ENCODE measurements at places on chromosomes 1 and 21.

DNA sequence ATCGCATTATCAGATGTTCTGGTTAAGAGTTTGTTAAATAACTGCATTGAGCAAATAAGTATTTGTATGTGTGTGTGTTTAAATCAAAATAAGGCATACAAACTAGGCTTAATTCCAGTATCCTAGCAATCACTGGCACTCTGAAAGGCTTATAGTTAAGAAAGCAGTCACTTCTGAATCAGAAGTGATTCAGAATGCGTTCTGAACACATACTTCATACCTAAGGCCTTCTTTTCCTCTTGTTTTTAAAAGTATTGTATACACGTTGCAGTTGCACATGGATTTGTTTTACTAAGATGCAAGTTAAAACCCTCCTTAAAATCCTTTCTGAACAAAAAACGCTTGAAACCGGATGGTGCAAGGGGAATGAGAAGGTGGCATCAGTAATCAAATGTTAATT, 238.4 kb upstream of the DMRTA2 start:
- no peak for DNase-seq

DNA sequence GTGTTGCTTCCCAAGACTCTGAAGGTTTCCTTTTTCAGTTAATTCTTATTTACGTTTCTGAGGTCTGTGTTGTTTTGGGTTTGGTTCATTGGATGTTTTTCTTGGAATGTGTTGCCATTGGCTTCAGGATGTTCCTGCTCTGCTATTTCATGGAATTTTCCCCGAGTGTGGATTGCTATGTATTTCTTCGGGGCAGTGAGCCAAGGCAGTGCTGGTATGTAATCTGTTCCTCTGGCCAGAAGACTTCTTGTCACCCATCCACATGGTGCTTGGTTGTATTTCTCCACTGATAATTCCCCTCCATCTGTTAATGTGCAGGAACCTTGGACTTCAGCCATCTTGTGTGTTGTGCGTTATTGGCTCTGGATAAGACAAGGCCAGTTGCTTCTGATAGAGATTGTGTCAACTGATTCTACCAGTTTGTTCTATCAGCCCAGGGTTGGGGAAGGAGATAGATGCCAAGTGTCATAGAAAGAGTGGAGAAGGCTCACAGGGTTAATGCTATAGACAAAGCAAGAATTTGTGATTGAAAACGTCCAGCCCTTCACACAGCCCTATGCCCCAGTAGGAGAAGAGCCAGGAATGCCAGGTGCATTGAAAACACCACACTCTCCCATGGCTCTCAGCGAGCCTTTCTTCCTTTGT, 505.2 kb downstream of the PLPP3 start:
- peak; percentile 76 for DNase-seq

DNA sequence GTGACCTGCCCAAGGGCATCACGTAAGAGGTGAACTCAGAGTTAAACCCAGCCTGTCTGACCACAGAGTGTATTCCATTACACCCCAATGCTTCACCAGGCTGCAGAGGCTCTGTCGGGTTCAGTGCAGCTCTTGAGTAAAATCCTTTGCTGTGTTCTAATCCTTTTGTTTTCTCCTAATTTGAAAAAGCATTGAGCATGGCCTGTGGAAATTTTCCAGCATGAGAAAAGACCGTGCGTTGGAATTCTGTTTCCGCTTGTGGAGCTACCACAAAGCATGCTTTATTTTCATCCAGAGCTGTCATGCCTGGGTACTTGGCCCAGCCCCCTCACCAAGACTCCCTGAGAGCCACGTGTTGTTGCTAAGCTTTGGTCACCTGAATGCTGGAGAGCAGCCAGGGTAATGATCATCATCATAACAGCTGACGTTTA, 317.6 kb downstream of the PRDM2 start:
- no peak for DNase-seq

DNA sequence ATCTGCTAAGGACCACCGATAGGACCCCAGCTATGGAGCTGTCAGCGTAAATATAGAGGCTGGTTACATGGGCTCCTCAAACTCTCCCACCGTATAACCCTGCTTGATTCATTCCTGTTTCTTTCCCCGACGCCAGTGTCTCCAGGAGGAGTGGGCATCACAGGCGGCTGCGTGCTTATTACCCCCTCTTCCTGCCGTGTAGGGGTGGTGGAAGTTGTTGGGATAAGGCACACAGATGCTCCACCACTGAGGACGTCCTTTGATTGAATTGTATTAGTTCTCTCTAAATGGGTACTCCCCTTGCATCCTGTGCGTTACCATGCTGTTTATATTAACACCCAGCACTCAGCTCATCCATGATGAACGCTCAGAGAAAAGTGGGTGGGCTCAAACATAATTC, 104.6 kb downstream of the ZBTB18 start:
- DNase-seq, result no peak

DNA sequence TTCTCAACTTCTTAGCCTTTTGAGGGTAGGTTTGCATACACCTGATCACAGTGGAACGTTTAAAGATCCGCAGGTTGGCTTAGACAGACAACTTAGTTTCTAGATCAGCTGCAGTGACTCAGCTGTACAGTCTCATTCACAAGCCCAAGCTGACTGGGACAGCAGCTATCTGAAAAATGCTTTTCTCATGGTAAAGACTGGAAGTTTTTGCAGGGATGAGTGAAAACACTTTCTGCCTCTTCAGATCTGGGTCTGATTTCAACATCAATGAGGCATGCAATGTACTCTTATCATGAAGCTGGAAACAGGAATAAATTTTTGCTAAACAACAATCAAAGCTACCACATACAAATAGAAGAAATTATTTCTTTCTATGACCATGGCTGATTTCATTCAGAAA, 61.1 kb upstream of the PTBP2 start:
- no peak for DNase-seq

GRCh38 chr21:41397471-41397891, 28.6 kb upstream of the MX1 start:
- no peak for DNase-seq

DNA sequence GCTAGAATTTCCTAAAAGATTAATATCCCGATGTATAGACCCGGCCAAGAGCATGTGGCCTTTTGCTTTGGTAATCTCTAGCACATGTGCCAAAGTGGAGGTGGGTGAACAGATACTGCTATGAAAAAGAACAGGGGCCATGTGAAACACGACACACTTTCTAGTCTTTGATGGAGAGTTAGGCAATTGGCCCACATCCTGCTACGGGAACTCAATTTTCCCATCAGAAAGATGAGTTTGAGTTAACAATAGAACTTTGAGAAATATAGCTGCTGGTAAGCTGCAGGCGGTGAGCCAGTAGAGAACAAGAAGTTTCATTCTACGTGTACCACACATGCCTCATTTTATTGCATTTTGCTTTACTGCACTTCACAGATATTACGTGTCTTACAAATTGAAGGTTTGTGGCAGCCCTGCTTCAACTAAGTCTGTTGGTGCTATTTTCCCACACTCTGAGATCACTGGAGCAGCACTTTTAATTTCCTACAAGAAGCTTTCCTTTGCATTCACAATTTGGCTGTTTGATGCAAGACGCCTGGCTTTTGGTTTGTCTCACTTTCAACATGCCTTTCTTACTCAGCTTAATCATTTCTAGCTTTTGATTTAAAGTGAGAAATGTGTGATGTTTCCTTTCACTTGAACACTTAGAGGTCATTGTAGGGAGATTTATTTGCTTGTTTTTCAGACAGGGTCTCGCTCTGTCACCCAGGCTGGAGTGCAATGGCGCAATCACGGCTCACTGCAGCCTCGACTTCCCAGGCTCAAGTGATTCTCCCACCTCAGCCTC, 46.3 kb downstream of the HTR6 start:
- DNase-seq, result no peak

GRCh38 chr1:174160109-174160473, 771 bp downstream of the RABGAP1L start:
- DNase-seq, result peak; percentile 62

GRCh38 chr1:24619376-24619775, 23.7 kb upstream of the SRRM1 start:
- no peak for DNase-seq

DNA sequence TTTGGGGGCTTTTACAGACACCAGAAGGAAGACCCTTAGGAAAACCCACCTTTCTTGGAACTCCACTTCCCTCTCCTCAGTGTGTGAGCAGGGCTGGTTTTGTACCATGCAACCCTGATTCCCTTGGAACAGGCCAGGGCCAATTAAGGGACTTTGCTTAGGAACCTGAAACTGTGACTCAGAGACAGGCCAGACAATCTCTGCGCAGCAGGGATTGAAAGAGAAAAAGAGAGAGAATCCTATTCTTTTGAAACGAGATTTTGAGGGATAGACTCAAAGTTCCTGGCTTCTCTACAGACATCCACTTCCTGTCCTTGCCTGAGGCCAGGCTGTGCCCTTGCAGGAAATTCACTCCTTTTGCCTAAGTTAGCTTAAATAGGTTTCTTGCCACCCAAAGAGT, 23.1 kb upstream of the C1orf198 start:
- DNase-seq, result no peak

DNA sequence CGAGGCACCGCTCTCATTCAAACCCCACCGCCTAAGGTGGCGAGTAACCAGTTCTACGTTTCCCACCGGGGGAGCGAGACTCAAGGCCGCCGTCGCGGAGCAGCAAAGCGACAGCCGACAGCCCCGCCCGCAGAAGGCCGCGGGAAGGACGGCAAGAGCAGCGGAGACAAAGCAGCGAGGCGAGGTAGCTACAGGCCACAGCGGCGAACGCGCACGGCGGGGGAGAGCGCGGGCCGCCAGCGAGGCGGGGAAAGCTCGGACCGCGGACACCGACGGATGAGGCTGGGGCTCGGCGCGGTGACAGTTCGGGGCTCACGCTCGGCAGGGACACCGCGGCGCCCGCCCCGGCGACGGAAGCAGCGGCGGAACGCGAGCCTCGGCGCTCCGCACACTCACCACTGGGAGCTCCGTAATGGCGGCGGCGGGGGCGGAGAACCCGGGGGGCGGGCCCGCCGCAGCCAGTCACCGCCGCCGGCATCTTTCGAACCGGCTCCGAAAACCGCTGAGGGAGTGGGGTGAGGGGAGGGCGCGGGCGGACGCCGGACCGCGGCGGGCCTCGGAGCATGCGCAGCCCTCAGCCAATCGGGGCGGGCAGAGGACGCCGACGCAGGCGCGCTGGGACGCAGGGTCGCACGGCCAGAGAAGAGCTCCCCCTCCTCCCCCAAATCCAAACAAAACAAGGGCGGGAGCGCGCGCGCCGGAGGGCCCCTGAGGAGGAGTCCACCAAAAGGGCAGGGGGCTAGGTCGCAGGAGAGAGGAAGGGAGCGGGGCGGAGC, 666 bp downstream of the HP1BP3 start:
- peak; percentile 95 for DNase-seq

GRCh38 chr1:65799601-65800000, 6.9 kb downstream of the PDE4B start:
- no peak for DNase-seq

- no peak for DNase-seq
These were observed 120.6 kb downstream of the CACNA1E start for GRCh38 chr1:181603735-181604410.

DNA sequence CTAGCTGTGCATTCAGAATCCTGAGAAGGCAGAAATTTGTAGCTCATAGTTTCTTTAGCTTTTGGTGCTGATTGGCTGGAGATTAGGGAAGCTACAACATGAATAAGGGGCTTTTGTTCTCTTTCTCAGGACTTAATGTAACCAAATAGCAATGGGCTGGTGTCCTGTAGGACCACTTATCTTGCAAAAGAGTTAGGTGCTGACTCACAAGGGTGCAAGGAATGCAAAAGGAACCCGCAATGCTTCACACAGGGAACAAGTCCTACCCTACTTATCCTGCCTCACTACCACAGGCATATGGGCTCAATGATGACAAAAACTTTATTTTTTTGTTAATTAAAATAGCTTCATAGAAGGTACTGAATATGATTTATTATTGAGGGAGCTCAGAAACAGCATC, 541.5 kb downstream of the AMY1C start:
- no peak for DNase-seq

DNA sequence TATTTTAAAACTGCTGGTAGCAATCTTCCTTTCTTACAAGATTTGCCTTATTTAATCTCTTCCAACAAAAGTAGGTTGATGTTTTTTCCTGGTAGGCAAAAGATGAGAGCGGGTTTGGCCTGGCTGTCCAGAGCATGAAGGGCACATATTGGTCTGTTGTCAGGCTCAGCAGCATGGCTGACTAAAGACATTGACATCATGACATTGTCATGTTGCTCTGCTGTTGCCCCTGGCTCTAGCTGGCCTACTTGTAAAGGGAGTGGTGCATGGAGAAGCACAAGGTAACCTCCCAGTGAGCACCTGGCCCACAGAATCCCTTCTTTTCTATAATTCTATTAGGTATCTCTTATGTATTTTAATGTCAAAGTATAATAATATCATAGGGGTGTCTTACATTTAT, 23.6 kb downstream of the GNPAT start:
- DNase-seq, result no peak

DNA sequence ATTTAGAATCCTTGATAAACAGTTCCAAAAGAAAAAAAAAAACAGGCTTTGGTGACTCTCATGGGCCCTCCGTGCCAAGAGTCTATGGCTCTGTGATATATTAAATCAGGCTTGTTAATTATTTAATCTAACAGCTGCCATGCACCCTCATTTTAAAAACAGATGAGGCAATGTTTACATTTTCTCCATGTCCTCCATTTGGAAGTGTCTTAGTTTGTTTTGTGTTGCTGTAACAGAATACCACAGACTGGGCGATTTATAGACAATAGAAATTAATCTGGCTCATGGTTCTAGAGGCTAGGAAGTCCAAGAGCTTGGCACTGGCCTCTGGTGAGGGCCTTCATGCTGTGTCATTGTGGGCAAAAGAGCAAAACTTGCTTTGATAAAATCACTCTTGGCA, 58.0 kb downstream of the B3GALT5 start:
- DNase-seq, result no peak

GRCh38 chr1:205939690-205940330, 3.4 kb downstream of the SLC26A9 start:
- no peak for DNase-seq

- no peak for DNase-seq
These were observed 77.4 kb downstream of the RERE start for GRCh38 chr1:8740034-8740449.

GRCh38 chr1:101993710-101994109, 3.0 kb downstream of the OLFM3 start:
- DNase-seq, result no peak

DNA sequence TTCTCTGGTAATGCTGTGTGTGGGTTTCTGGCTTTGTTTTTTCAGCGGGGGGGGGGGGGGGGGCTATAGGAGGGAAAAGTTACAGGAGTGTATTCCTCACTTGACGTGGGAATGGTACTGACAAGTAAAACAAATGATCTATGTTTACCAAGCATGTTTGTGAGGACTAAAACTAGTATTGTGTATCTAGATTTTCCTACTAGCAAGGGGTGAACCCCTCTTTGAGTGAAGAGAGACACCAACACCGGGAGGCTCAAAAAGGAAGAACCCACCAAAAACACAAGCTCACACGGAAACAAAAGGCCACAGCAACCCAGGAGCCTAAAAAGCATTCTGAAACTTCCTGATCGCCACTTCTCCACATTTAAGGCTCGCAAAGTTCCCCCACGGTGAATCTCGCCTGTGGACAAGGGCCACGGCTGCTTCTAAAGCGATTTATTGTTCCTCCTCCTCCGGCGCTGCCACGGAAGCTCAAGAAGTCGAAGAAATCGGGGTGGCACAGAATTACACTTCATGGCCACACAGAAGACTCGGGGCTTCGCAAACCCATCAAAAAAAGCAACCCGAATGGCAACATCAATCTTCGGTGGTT, 703 bp downstream of the PUM1 start:
- peak; percentile 19 for DNase-seq

- no peak for DNase-seq
These were observed 23.3 kb downstream of the TBX19 start for GRCh38 chr1:168303716-168304540.

GRCh38 chr1:62444701-62445100, 7.9 kb downstream of the USP1 start:
- DNase-seq, result no peak

- DNase-seq, result no peak
These were observed 38.1 kb downstream of the GNPAT start for GRCh38 chr1:231279081-231279480.

All from cerebellum (tissue), 4 donors.